Stimulated activated CD8-positive, alpha-beta memory T cell treated with anti-CD3 and anti-CD28 coated beads, Interleukin-4, amount 100 ng/mL, for 1 hour (primary cell): ENCODE measurements at places on chromosomes 2 and 18.

DNA sequence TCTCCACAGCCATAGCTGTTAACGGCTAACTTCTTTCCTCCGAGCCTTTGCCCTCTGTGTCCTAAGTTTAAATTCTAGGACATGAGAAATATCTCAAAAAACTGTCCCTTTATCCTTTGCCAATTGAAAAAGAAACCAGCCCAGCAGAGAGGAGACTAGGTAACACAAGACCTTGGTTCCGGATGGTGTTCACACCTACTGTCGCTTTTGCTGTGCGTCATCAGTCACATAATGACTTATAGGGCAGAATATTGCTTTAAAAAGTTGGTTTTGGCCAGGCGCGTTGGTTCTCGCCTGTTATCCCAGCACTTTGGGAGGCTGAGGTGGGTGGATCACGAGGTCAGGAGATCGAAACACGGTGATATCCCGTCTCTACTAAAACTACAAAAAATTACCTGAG is 66.2 kb downstream of the SP3 start:
- DNase-seq, result no peak

GRCh38 chr18:47928466-47928865 is 2.0 kb downstream of the SMAD2 start:
- no peak for DNase-seq

DNA sequence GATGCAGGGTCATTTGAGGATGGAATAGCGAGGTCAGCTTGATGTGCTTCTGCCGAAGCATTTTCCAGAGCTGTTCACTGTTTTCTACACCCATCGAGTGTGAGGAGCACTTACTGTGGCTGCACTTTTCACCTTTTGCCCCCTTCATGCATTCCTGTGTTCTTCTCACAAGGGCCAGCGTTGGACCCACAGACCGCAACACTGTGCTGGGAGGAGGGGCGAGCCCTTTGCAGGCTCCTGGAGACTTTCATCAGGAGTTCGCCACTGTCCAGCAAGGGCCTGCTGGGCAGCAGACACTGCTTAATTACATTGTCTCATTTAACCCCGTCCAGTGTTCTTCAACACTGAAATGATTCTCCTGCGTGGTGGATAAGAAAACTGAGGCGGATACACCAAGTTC is 29.9 kb downstream of the CYP26B1 start:
- DNase-seq, result no peak

- no peak for DNase-seq
These were observed 41.8 kb upstream of the CTAGE1 start for GRCh38 chr18:22459491-22459890.

- no peak for DNase-seq
These were observed 278.1 kb upstream of the ZEB2 start for GRCh38 chr2:144798034-144798433.

DNA sequence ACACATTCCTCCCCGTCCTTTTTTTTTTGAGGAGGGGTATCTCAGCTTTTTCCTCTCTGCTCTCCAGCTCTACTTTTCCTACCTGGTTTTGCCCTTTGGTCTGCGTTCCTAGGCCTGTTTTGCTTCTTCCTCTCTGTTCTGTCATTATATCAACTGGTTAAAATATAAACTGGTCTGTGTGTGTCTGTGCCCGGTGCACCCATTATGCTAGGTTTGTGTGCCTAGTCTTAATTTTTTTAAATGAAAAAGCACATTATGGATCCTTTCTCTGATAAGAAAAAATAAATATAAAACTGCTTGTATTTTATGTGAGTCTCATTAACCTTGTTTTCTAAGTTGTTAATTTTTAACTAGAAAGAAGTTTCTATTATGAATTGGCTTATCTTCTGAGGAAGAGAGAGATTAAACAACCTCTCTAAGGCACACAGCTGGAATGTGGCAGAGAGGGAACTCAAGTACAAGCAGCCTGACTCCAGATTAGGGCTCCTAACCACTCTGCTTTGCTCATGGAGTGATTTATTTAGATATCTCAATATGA is 17.4 kb downstream of the SLC38A11 start:
- DNase-seq, result no peak

DNA sequence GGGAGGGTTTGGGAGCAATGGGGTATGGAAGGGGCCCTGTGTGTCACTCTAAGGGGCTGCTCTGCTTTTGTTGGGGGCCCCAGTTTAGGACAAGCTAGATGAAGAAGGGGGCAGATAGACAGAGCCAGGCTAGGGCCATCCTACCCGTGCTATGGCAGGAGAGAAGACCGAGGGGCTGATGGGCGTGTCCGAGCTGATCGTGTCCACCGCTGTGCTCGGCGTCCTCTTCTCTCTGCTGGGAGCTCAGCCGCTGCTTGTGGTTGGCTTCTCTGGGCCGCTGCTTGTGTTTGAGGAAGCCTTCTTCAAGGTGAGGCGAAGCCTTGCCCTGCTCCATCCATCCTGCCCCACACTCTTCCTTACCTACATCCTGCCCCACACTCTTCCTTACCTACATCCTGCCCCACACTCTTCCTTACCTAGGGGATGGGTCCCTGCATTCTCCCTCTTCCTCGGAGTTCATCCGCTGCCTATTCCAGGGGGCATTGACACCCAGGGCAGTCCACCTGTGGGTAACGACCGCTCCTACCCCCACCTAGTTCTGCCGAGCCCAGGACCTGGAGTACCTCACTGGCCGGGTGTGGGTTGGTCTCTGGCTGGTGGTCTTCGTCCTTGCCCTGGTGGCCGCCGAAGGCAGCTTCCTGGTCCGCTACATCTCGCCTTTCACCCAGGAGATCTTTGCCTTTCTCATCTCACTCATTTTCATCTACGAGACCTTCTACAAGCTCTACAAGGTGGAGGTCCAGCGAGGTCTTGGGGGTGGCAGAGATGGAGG is 8.9 kb downstream of the SLC4A3 start:
- no peak for DNase-seq

DNA sequence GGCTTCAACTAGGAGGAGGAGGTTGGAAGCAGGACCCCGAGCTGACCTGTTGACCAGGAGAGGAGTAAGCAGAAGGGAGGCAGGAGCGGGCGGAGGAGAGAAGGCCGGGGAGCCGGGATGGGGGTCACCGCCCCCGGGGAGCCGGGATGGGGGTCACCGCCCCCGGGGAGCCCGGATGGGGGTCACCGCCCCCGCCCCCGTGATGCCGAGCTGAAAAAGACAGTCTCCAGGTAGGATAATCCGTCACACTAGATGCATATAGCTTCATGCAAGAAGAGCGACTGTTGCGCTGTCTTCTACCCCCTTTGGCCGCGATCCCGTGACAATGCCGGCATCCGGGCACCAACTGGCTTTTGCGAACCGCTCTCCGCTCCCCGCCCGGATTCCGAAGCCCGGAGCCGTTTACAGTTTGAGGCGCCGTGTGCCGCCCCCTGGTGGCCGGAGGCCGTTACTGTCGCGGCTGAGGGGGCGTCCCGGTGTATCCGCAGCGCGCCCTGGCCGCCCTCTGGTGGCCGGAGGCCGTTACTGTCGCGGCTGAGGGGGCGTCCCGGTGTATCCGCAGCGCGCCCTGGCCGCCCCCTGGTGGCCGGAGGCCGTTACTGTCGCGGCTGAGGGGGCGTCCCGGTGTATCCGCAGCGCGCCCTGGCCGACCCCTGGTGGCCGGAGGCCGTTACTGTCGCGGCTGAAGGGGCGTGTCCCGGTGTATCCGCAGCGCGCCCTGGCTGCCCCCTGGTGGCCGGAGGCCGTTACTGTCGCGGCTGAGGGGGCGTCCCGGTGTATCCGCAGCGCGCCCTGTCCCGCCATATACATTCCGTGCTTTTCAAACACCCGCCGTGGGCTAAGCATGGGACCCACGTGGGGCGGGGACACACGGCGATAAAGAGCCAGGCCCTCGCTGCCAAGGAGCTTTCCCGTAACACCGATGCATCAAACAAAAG is 89.6 kb downstream of the ACTR3 start:
- DNase-seq, result no peak
